Osteoblast (primary cell): ENCODE measurements at places on chromosomes 16 and 17. TPM values are rescaled to one million over a fixed set of nuclear protein-coding genes. Genes with fewer than 3 reads are reported as not detected.

DNA sequence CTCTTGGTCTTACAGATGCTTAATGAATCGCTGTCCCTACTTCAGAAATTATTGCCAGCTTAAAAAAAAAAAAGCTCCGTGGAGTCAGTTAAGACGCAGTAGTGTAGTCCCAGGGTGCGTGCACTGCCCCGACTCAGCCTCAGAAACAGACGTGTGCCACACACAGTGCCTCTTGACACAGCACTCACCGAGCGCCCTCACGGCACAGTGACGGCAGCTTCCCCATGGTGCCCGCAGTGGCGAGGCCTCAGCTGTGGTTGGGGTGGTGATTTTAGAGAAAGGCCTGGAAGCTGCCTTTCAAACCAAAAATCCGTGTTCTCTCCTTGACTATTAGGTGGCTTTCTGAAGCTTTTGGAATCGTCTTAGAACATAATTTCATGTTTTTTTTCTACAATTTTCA is 13.9 kb downstream of the TCF25 start:
- no peak overlapping the region for H3K4me3 ChIP-seq
- peak; percentile 54 for DNase-seq
- no peaks in the 10 kb centered on the region for H3K27me3 ChIP-seq
- H3K27ac ChIP-seq: no peak overlapping the region
- peaks cover 78% of the 10 kb centered on the region for H3K36me3 ChIP-seq

- H3K4me3 ChIP-seq: no peak overlapping the region
- no peaks in the 10 kb centered on the region for H3K4me1 ChIP-seq
- H3K27ac ChIP-seq: no peak overlapping the region
- DNase-seq: peak; percentile 77
- no peaks in the 10 kb centered on the region for H3K36me3 ChIP-seq
These were observed 10.3 kb upstream of the MED13 start for GRCh38 chr17:62075308-62075815.

The KRT23 gene
- total RNA-seq: 0.36 and 0.59 TPM in 2 replicates

The KRTAP3-1 gene
- total RNA-seq: not detected in 2 replicates

- no peak overlapping the region for H3K4me3 ChIP-seq
- no peaks in the 10 kb centered on the region for H3K27me3 ChIP-seq
- no peak for DNase-seq
- no peaks in the 10 kb centered on the region for H3K36me3 ChIP-seq
- H3K4me1 ChIP-seq: peaks cover 28% of the 10 kb centered on the region
These were observed 183.7 kb downstream of the SNX29 start for GRCh38 chr16:12160249-12160648.

DNA sequence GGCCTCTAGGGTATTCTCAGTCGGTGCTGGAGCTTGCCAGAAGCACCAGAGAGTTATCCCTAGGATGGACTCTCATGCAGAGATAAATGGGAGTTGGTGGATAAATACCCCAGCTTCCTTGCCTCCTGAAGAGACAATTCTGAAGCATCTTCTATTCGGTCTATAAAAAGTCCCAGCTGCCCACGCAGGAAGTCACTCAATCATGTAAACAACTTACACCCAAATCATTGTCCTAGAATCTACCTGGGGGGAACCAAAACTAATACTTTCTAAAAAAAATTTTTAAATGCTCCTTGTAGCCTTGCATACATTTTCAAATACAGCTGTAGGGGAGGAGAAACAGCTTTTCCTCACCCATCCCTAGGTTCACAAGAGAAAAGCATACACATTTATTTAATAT is 66.6 kb upstream of the ELAC2 start:
- no peaks in the 10 kb centered on the region for H3K4me1 ChIP-seq
- H3K4me3 ChIP-seq: no peak overlapping the region
- DNase-seq: no peak

The MAP2K6 gene
- 1.5 and 2.5 TPM in 2 replicates for total RNA-seq

DNA sequence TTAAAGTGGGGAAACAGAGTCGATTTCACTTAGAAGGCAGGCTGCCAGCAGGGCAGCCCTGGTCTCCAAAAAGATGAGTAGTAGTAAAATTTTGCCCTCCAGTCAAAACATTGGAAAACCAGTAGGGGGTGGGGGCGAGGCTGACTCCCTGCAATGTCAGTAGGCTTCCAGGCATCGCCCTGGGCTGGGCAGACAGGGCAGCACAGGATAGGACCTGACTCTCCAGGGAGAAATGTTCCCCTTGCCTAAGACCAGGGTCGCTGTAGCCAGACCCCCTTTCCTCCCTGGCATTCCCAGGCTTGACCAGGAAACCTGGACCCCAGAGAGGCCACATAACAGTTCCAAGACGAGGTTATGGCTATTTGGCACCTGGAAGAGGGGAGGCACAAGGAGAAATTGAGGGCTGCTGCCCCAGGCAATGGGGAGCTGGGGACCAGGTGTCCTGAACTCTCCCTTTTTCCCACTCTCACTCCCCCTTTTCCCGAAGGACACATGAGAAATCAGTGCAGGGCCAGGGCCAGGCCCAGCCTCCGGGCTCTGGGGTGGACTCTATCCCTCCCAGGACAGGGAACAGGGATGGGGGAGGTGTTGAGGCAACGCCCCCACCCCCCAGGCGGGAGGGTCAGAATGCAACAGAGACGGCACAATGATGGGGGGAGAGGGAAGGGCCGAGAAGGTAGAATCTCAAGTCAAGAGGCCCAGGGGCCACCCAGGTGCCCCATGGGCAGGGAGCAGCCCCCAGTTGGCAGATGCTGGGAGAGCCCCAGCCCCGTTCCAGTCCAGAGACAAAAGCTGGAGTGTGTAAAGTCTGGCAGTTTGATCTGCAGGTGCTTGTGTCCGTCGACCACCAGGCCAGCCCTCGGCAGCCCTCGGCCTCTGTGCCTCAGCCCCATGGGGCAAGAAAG is 4.5 kb upstream of the SAMD14 start:
- H3K4me3 ChIP-seq: no peak overlapping the region
- peak; percentile 94 for DNase-seq
- H3K4me1 ChIP-seq: peaks cover 21% of the 10 kb centered on the region
- H3K27ac ChIP-seq: no peak overlapping the region
- H3K36me3 ChIP-seq: peaks cover 47% of the 10 kb centered on the region
- H3K27me3 ChIP-seq: no peaks in the 10 kb centered on the region

The GRB2 gene
- 68.8 and 69.0 TPM in 2 replicates for total RNA-seq

- H3K4me3 ChIP-seq: no peak overlapping the region
- H3K27me3 ChIP-seq: no peaks in the 10 kb centered on the region
- H3K36me3 ChIP-seq: no peaks in the 10 kb centered on the region
- no peak for DNase-seq
- H3K4me1 ChIP-seq: peaks cover 19% of the 10 kb centered on the region
These were observed 58.8 kb downstream of the ADCY9 start for GRCh38 chr16:4057439-4057877.

GRCh38 chr16:9286930-9287329 is 195.5 kb downstream of the HAPSTR1 start:
- no peaks in the 10 kb centered on the region for H3K4me1 ChIP-seq
- no peak for DNase-seq
- H3K4me3 ChIP-seq: no peak overlapping the region

GRCh38 chr17:73067075-73067474 is 25.4 kb downstream of the SLC39A11 start:
- H3K36me3 ChIP-seq: no peaks in the 10 kb centered on the region
- peaks cover 35% of the 10 kb centered on the region for H3K4me1 ChIP-seq
- H3K27me3 ChIP-seq: no peaks in the 10 kb centered on the region
- H3K27ac ChIP-seq: peak overlapping the region; percentile 93

DNA sequence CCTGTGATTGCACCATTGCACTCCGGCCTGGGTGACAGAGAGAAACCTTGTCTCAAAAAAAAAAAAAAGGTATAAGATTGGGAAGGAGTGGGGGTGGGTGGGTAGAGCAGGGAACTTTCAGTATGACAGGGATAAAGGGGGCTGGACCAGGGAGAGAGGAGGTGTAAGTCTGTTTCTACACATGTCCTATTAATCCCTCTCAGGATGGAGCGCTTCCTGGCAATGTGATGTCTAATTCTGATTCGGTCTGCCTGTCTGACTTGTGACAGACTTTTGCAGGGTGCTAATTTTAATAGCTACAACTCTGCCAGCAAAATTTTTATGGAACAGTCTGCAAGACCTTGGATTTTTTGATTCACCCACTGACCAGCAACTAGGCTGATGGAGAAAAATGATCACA is 53.8 kb upstream of the SLC25A19 start:
- no peaks in the 10 kb centered on the region for H3K36me3 ChIP-seq
- no peak overlapping the region for H3K4me3 ChIP-seq
- peaks cover 32% of the 10 kb centered on the region for H3K4me1 ChIP-seq
- no peak overlapping the region for H3K27ac ChIP-seq
- no peak for DNase-seq
- no peaks in the 10 kb centered on the region for H3K27me3 ChIP-seq

GRCh38 chr17:55314061-55314783 is 49.5 kb downstream of the HLF start:
- H3K4me3 ChIP-seq: no peak overlapping the region
- H3K4me1 ChIP-seq: no peaks in the 10 kb centered on the region
- H3K27ac ChIP-seq: no peak overlapping the region
- no peaks in the 10 kb centered on the region for H3K36me3 ChIP-seq
- no peaks in the 10 kb centered on the region for H3K27me3 ChIP-seq

- no peaks in the 10 kb centered on the region for H3K36me3 ChIP-seq
- peak overlapping the region; percentile 55 for H3K4me3 ChIP-seq
- no peaks in the 10 kb centered on the region for H3K27me3 ChIP-seq
- peak; percentile 21 for DNase-seq
These were observed 15.0 kb downstream of the HASPIN start for GRCh38 chr17:3738562-3739295.

DNA sequence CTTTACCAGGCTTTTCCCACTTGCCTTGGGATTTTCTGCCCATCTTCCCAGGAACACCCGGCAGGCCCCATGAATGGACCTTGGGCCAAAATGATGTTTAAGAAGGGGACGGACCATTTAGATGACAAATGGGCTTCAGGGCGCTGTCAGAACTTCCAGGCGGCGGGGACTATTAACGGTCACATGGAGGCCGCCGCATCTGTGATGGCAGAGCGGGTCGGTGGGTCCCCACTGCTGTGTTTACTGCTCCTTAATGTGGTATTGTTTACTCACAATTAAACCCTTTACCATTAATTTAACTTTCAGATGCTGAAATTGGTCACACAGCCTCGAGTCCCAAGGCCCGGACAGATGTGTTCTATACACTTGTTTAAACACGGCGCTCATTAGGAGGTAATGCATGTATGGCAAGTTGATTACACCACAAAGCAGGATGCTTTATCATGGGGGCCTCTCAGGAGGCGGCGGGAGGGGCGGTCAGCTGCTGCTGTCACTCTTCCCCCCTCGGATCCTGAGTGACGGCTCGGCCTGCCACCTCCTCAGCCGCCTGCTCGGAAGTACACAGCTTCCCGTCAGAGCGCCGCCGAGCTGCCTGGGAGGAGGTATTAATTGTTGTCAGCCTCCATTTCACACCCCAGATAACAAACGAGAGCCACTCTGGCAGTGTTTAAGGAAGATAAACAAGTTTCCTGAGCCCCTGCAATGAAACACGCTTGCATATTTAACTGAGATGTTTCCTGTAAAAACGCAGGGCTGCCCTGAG is 83.9 kb upstream of the IRX3 start:
- no peak overlapping the region for H3K4me3 ChIP-seq
- H3K4me1 ChIP-seq: peaks cover 22% of the 10 kb centered on the region
- no peak overlapping the region for H3K27ac ChIP-seq

The SPATA32 gene
- total RNA-seq: not detected in 2 replicates

The TGFB1I1 gene
- total RNA-seq: 60.1 and 70.4 TPM in 2 replicates

The KRTAP1-5 gene
- 25.0 and 31.8 TPM in 2 replicates for total RNA-seq

DNA sequence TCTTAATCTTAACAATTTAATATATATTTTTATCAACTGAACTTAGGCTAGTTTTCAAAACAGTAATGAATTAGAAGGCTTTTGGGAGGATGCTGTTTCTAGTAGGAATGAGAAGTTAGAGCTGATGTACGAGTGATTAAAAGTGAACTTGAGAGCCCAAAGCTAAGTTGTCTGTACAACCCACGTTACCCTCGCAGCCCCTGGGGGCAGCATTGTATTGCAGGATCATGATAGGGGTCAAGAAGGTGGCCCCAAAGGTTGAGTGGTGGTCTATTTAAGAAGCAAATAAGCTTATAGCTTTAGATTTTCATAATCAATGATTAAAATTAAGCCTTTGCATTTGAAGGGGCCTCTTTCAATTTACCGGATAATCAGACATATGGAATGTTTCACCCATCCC is 33.7 kb upstream of the ALDH3A2 start:
- H3K36me3 ChIP-seq: no peaks in the 10 kb centered on the region
- H3K4me3 ChIP-seq: no peak overlapping the region
- H3K27me3 ChIP-seq: no peaks in the 10 kb centered on the region
- no peaks in the 10 kb centered on the region for H3K4me1 ChIP-seq
- no peak overlapping the region for H3K27ac ChIP-seq

The RAMP2 gene
- not detected in 2 replicates for total RNA-seq
